ENCODE measurements at places on chromosomes 5 and 9. TPM values are rescaled to one million over a fixed set of nuclear protein-coding genes. Genes with fewer than 3 reads are reported as not detected.

GRCh38 chr5:93915142-93915553 lies 173.7 kb upstream of the POU5F2 start:
- no peak overlapping the region for H3K4me3 ChIP-seq
- H3K27me3 ChIP-seq, result no peaks in the 10 kb centered on the region
- no peak for DNase-seq
- H3K4me1 ChIP-seq, result no peaks in the 10 kb centered on the region
- no peak overlapping the region for H3K27ac ChIP-seq
- H3K36me3 ChIP-seq, result no peaks in the 10 kb centered on the region

- H3K27me3 ChIP-seq, result no peaks in the 10 kb centered on the region
- no peaks in the 10 kb centered on the region for H3K36me3 ChIP-seq
- DNase-seq, result no peak
- no peak overlapping the region for H3K4me3 ChIP-seq
- peaks cover 7% of the 10 kb centered on the region for H3K4me1 ChIP-seq
Measured at GRCh38 chr9:88049677-88050307, 75.5 kb upstream of the CDK20 start.

Gene LRRC19
- not detected for total RNA-seq

Gene PLAC8L1
- total RNA-seq, result 0.92 TPM

All from H1 (cell line).